CD14-positive monocyte (primary cell): ENCODE measurements at places on chromosomes 4 and X. TPM values are rescaled to one million over a fixed set of nuclear protein-coding genes. Genes with fewer than 3 reads are reported as not detected.
A peak's percentile ranks its signal among the peaks of the same experiment; 100 is the strongest.

DNA sequence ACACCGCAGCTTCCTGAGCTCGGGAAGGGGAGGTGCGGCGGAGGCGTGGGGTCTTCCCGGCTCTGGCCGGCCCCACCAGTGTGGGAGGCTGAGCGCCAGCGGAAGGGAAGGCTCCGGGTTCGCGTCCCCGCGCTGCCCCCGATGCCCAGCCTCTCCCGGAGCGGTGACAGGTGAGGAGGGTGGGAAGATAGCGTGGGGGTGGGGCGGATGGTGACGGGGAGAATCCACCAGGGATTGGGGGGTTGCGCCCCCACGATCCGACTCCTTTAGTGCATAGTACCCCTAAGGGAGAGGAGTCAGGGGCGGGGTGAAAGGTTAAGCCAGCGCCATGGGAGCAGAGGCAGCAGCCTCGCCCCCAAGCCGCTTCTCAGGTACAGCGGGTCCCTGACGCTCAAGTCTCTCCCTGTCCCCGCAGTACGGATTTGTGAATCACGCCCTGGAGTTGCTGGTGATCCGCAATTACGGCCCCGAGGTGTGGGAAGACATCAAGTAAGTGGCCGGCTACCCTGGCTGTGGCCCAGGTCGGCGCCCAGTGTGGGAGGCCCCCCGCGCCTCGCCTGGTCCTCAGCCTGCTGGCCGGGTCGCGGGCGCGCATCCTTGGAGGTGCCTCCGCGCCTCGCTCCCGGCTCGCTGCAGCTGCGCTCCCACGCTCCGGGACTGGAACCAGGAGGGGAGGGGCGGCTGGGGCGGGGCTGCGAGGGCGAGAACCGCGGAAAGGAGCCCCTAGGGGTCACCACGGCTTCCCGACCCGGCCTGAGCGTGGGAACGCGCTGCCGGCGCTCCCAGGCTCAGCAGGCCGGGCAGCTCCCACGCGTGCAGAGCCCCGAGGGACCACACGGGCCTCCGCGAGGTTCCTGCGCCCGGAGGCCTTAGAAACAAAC lies 791 bp downstream of the GUCY1B1 start:
- H3K27me3 ChIP-seq = peaks cover 3% of the 10 kb centered on the region
- no peaks in the 10 kb centered on the region for H3K36me3 ChIP-seq
- DNase-seq = peak; percentile 15
- peaks cover 18% of the 10 kb centered on the region for H3K4me1 ChIP-seq
- no peak overlapping the region for H3K27ac ChIP-seq
- peak overlapping the region; percentile 48 for H3K4me3 ChIP-seq

GRCh38 chrX:72620550-72621145 lies 48.0 kb upstream of the HDAC8 start:
- H3K27ac ChIP-seq = no peak overlapping the region
- no peak for DNase-seq
- no peak overlapping the region for H3K4me3 ChIP-seq
- no peaks in the 10 kb centered on the region for H3K36me3 ChIP-seq
- H3K4me1 ChIP-seq = no peaks in the 10 kb centered on the region
- H3K27me3 ChIP-seq = no peaks in the 10 kb centered on the region

Gene REELD1
- polyA plus RNA-seq = not detected

- H3K4me1 ChIP-seq = no peaks in the 10 kb centered on the region
- DNase-seq = no peak
- H3K27ac ChIP-seq = no peak overlapping the region
- H3K27me3 ChIP-seq = no peaks in the 10 kb centered on the region
- H3K4me3 ChIP-seq = no peak overlapping the region
- H3K36me3 ChIP-seq = no peaks in the 10 kb centered on the region
These were observed 282.7 kb downstream of the ANKRD50 start for GRCh38 chr4:124429746-124430250.

Gene SPANXA1
- polyA plus RNA-seq = not detected
